ENCODE measurements at places on chromosomes 3 and 15.
A peak's percentile ranks its signal among the peaks of the same experiment; 100 is the strongest.

- DNase-seq, result peak; percentile 77
Measured at GRCh38 chr3:46845397-46845859, 17.8 kb downstream of the MYL3 start.

GRCh38 chr15:35349916-35350315 lies 196.0 kb downstream of the DPH6 start:
- no peak for DNase-seq

DNA sequence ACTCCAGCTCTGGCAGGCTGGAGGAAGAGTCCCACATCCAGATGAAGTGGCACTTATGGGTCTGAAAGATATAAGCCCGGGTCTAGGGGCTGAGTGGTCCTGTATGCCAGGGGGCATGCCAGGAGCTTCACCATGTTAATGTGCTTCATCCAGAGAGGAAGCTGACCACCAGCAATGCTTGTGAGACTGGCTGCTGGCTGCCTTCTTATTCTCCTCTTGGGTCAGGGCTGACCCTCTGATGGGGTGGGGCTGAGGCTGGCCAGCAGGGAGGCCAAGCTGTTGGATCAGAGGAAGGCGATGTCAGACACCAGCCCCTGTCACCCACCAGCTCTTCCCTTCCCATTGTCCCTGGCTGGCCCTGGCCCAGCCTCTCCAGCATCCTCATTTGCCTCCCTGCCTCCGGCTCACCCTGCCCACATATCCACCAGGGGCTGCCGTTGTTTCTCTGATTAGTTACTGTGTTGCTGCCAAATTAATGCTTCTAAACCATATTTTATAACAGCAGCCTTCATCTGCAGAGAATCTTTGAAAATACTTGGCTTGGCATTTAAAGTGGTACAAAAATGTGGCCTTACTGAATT lies 20.4 kb upstream of the PSTPIP1 start:
- DNase-seq, result no peak

DNA sequence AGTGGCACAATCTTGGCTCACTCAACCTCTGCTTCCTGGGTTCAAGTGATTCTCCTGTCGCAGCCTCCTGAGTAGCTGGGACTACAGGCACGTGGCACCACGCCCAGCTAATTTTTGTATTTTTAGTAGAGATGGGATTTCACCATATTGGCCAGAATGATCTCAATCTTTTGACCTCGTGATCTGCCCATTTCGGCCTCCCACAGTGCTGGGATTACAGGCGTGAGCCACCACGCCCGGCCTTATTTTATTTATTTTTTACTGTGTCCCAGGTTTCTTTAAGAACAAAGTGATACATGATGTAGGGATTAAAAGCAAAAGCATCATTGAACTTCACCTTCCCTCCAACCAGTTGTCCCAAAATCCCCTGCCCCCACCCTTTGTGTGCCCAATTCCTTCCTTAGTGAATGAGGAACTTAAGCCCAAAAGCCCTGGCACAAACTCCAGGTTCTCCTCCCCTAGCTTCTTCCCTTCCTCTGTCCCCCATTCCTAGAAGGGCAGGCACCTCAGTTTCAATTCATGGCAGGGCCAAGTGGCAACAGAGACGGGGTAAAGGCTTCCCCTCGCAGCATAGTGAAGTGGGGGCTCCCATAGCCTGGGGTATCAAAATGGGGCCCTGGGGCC lies 23.7 kb upstream of the RPN1 start:
- DNase-seq, result no peak

GRCh38 chr3:79874646-79875045 lies 106.8 kb upstream of the ROBO1 start:
- no peak for DNase-seq

DNA sequence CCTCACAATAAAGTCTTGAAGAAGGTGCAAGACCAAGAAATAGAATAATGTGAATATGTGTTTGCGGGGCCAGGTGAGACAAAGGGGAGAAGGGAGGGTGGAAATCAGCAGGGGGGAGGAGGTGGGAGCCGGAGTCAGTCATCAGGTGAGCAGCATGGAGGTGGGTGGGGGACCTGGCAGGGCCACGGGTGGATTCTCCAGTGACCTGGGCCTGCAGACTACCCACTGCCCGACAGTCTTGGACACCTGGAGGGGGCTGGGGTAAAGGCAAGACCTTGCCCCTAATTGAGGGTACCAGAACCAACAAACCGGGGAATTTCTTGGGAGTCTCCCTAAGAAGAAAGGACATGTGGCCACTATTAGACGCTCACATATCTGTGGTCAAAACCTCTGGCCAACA lies 95.8 kb downstream of the CHSY1 start:
- no peak for DNase-seq

Data from AG08396 (cell line).